HuH-7.5 (cell line): ENCODE measurements at places on chromosomes 4 and X.

DNA sequence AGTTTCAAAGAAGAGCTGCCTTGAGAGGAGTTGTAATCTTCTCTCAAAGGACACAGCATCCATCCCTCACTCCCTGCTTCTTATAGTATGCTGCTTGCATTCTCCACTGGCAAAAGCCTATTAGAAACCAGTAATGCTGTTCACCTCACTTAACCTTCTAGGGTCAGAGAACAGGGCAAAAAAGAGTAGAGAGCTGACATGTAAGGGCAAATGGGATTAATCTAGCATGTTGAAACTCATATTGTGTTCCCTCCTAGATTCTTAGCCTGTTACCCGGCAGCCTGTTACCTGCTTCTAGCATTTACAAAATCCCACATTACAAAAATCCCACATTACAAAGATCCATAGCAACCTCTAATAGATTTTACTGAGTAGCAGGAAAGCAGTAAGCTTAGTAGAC lies 244.7 kb downstream of the SLC7A11 start:
- no peak for DNase-seq

GRCh38 chr4:139908636-139909437 lies 243.2 kb downstream of the MGST2 start:
- no peak for DNase-seq

DNA sequence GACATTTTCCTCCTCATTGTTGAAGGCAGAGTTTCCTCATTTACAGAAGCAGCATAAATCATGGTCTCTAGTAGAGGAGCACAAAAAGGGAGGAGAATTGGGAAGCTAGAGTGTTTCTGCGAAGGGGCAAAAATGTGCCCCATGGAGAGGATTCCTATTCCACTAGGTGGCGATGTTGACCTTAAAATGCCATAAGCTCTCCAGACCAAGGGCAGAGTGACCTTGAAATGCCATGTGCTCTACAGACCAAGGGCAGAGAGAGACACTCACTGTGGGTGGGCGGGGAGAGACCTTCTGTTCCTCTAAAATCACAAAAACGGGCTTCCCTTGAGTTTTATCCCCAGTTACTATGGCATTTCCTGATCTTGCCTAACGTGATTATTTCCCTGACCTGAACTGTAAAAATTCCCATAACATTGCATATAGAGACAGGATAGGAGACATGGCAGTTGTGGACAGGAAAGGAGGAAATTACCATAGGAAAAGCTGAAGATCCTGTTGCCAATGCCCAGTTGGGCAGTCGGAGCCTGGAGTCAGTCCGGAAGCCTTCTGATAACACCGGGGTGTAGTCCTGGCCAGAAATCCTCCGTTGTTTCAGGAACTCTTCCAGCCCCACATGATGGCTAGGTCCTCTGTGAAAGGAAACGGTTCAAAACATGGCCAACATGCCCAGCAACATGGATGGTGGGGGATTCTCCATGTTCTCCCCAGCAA lies 567.7 kb downstream of the MAGEB5 start:
- no peak for DNase-seq

DNA sequence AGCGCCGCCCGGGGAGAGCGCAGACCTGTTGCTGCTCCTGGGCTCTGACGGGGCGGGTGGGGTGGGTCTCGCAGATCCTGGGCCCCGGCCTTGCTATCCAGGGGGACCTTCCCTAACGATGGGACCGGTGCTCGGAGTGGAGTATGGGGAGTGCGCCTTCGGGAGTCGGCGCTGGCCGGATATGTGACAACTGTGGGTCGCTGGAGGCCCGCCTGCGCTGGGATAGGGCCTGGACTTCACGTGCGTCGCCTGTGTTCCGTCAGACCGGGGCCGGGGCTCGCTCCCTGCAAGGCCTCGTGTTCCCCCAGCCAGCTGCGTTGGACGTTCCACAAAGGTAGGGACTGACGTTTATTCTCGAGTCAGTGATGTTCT lies 1.3 kb downstream of the TBL1X start:
- no peak for DNase-seq

GRCh38 chr4:2829933-2830451 lies 13.7 kb upstream of the ADD1 start:
- DNase-seq = no peak

- no peak for DNase-seq
These were observed 704.8 kb upstream of the TENM3 start for GRCh38 chr4:181538431-181538830.

DNA sequence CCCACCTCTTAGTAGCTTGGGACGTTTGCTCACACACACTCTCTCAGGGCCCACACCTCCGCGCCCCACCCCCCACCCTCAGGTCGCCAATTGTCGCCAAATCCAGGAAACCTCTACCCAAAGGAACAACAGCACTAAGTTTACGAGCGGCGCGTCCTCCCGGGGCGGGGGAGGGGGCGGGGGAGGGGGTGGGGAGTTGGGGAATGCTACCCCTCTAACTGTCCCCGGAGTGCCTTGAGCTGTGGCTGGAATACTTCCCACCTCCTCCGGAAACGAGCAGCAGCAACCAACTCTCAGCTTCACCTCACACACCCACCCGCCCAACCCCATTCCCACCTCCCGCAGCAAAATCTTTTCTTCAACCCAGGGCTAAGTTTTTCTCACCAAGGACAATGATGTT lies 135.6 kb upstream of the ZIC3 start:
- DNase-seq = no peak

GRCh38 chr4:177214935-177215334 lies 94.7 kb upstream of the NEIL3 start:
- no peak for DNase-seq

DNA sequence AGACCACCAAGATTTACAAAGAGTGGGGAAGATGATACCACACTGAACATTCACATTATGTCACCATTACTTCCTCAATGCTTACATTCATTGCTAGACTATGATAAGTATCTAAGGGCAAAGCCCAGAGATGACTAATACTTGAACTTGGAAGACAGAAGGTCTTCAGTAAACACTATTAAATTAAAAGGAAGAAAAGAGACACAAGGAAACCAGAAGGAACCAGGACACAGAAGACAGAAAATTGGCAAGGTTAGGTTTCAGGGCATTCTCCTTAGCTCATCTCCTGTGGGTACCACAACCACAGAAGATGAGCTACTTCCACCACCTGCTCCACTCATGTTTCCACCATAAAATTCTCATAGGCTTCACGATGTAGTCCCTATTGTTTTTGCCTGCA lies 64.9 kb downstream of the NLGN4X start:
- no peak for DNase-seq

DNA sequence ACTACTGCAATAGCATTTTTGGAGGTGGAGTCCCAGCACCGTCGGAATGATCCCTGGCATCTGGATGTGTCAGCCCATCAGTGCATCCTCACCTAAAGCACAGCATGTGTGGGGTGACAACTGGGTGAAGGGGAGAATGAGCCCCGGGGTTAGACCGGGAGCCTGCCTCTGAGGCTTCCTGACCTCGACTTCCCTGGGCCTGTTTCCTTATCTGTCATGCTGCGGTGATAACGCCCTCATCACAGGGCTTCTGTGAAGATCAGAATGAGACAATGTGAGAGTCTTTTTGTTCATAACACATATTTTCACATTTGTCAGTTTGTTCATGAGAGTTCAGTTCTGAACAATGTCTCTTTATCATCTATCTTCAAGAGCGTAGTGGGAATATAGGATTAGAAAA lies 31.1 kb upstream of the PDLIM3 start:
- no peak for DNase-seq

DNA sequence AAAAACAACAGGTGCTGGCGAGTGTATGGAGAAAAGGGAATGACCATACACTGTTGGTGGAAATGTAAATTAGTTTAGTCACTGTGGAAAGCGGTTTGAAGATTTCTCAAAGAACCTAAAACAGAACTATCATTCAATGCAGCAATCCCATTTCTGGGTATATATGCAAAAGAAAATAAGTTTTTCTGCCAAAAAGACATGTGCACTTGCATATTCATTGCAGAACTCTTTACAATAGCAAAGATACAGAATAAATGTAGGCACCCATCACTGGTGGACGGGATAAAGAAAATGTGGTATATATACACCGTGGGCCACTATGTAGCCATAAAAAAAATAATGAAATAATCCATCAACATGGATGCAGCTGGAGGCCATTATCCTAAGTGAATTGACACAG lies 105.1 kb upstream of the FSTL5 start:
- no peak for DNase-seq

DNA sequence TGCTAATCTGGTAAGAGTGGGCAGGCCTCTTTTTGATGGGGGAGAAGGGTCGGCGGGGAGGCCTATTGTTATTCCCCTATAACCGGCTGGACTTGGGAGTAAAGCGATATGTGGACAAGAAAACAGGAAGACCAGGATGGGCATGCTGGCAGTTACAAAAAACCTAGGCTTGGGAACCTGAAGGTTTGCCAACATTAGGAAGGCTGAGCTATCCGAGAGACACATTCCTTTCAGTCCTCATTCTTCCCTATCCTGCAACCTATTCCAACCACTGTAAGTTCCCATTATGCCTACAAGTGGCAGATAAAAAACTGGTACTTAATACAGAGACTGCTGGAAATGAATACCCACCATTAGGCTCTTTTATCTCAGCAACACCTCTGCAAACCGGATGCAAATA lies 32.4 kb upstream of the CT47C1 start:
- DNase-seq = no peak

GRCh38 chr4:123554801-123555232 lies 158.2 kb downstream of the SPRY1 start:
- DNase-seq = no peak

DNA sequence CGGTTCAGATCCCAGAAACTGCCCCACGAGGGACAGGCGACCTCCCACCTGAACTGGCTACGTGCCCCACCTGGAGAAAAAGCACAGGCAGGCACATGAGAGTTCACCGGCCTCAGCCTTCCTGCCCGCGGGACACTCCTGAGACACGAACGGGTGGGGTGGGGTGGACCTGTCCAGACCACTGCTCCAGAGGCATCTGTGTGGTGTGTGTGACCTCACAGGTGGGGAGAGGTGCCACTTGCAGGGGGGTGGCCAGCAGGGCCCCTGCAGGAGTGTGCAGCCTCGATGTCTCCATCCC lies 18.5 kb downstream of the NELFA start:
- DNase-seq = no peak

DNA sequence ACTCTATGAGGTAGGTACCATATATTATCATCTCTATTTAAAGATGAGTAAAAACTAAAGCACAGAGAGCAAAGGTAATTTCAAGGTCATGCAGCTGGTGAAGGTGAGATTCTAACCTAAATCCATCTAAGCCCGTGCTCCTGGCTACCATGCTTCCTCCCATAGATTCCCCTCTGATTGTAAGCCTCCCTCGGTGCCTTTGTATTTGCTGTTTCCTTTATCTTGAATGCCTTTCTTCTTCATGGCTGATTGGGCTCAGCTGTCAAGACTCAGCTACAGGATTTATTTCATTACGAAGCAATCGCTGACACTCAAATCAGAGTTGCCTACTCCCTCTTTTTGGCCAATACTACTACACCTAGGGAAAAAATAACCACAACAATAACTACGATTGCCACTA lies 217.1 kb downstream of the ARAP2 start:
- DNase-seq = no peak

DNA sequence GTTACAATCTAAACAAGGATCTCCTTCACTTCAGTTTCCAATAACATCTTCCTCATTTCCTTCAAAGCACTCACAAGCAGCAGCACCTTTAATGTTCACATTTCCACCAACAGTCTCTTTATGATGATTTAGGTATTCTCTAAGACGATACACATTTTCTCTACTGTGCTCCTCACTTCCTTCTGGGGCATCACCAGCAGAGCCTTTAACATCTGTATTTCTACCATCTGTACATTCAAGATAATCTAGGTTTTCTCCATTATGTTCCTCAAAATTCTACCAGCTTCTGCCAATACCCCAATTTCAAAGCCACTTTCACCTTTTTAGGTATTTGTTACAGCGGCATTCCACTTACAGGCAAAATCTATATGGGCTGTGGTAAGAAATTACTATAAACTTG lies 80.6 kb downstream of the FBXW7 start:
- no peak for DNase-seq

- no peak for DNase-seq
These were observed 589.9 kb upstream of the GALNT7 start for GRCh38 chr4:172578712-172579111.

GRCh38 chr4:10082459-10083272 lies 33.9 kb downstream of the WDR1 start:
- no peak for DNase-seq

GRCh38 chr4:184447664-184448063 lies 26.7 kb downstream of the IRF2 start:
- DNase-seq = no peak

GRCh38 chr4:71275570-71275969 lies 63.2 kb upstream of the SLC4A4 start:
- no peak for DNase-seq

- no peak for DNase-seq
These were observed 500 bp downstream of the GAR1 start for GRCh38 chr4:109816082-109816442.
